ENCODE measurements at places on chromosomes 6 and 20. TPM values are rescaled to one million over a fixed set of nuclear protein-coding genes. Genes with fewer than 3 reads are reported as not detected.

DNA sequence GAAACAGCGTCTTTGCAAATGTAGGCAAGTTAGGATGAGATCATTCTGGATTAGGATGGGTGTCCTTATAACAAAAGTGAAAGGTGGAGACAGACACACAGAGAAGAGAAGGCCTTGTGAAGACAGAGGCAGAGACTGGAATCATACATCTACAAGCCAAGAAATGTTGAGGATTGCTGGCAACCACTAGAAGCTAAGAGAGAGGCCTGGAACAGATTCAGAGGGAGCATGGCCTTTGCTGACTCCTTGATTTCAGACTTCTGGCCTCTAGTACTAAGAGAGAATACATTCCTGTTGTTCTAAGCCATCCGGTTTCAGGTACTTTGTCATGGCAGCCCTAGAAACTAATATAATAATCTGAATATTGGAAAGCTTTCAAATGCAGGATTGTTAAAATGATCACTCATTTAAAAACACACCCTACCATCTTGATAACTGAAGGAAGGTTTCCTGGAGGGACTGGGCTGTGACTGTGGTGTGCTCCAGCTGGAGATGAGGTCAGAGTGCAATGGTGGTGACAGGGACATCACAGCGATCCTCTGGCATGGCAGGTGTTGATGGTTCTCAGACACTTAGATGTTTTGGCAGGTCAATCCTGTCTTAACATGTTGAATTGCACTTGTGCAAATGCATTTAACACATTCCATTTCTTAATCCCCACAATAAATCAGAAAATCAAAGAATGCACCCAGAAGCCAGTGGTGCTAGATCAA lies 25.1 kb downstream of the CD83 start:
- H3K4me3 ChIP-seq, result no peak overlapping the region
- DNase-seq, result no peak
- H3K27ac ChIP-seq, result no peak overlapping the region
- H3K36me3 ChIP-seq, result no peaks in the 10 kb centered on the region
- H3K4me1 ChIP-seq, result peaks cover 2% of the 10 kb centered on the region

- H3K4me1 ChIP-seq, result peaks cover 17% of the 10 kb centered on the region
- no peak overlapping the region for H3K4me3 ChIP-seq
- no peaks in the 10 kb centered on the region for H3K27me3 ChIP-seq
- peak; percentile 66 for DNase-seq
- H3K36me3 ChIP-seq, result no peaks in the 10 kb centered on the region
- H3K27ac ChIP-seq, result no peak overlapping the region
Observed at GRCh38 chr6:43096451-43097097, 20.5 kb downstream of the PTK7 start.

- H3K4me1 ChIP-seq, result 0 out of 2 replicates have a peak, but pooled peaks cover 2% of the 10 kb centered on the region
- H3K4me3 ChIP-seq, result no peak overlapping the region
- DNase-seq, result peak; percentile 81
- no peaks in the 10 kb centered on the region for H3K36me3 ChIP-seq
- H3K27me3 ChIP-seq, result no peaks in the 10 kb centered on the region
- no peak overlapping the region for H3K27ac ChIP-seq
Observed at GRCh38 chr6:87723170-87724078, 21.4 kb upstream of the AKIRIN2 start.

DNA sequence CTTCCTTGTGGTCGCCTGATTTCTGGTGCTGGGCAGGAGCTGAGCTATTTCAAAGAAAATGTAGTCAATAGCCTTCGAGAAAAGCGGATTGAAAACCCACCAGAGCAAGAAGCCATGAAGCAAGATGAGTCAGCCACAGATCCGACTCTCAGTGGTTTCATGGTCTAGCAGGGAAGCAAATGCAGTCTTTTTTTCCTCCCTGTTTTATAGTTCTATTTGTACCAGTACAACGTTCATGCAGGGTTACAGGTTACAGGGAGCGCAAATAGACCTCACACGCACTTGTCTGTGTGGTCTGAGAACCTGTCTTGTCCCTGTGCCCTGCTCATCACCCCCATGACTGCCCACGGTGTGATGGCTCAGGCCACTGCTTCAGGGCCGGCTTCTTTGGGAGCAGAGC lies 309.8 kb upstream of the SUPT3H start:
- DNase-seq, result no peak
- H3K4me3 ChIP-seq, result no peak overlapping the region
- no peaks in the 10 kb centered on the region for H3K27me3 ChIP-seq
- H3K36me3 ChIP-seq, result no peaks in the 10 kb centered on the region
- no peaks in the 10 kb centered on the region for H3K4me1 ChIP-seq
- no peak overlapping the region for H3K27ac ChIP-seq

GRCh38 chr6:170056278-170056711 lies 234.6 kb downstream of the DLL1 start:
- H3K27me3 ChIP-seq, result no peaks in the 10 kb centered on the region
- no peak for DNase-seq
- no peak overlapping the region for H3K4me3 ChIP-seq
- no peaks in the 10 kb centered on the region for H3K4me1 ChIP-seq
- H3K27ac ChIP-seq, result no peak overlapping the region
- peaks cover 7% of the 10 kb centered on the region for H3K36me3 ChIP-seq

- H3K4me3 ChIP-seq, result no peak overlapping the region
- peaks cover 5% of the 10 kb centered on the region for H3K4me1 ChIP-seq
- no peak overlapping the region for H3K27ac ChIP-seq
- no peaks in the 10 kb centered on the region for H3K36me3 ChIP-seq
- H3K27me3 ChIP-seq, result no peaks in the 10 kb centered on the region
Observed at GRCh38 chr6:34316431-34317171, 67.8 kb upstream of the SMIM29 start.

DNA sequence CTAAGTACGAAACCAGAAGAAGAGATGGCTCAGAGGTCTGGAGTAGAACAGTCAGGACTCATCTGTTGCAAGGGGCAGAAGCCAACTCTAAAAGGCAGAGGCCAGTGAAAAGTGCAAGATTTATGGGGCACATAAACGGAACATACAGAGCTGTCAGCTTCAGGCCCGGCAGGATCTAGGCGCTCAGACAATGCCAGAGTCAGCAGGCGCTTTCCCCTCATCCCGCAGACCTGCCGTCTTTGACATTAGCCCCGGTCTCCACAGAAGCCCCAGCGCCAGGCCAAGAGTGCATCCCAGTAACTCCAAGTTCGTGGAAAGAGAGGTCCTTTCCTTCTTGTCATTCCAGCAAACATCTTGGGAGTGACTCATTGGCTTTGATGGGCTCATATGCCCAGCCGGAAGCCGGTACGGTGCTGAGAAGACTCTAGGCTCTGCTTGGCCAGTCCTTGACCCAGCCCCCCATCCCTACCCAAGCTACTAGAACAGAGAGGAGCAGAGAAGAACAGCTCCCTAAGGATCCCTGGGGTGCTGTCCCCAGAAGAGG lies 260.9 kb downstream of the TAF4 start:
- H3K27me3 ChIP-seq, result peaks cover 2% of the 10 kb centered on the region
- H3K4me1 ChIP-seq, result no peaks in the 10 kb centered on the region
- no peak for DNase-seq
- no peak overlapping the region for H3K4me3 ChIP-seq

DNA sequence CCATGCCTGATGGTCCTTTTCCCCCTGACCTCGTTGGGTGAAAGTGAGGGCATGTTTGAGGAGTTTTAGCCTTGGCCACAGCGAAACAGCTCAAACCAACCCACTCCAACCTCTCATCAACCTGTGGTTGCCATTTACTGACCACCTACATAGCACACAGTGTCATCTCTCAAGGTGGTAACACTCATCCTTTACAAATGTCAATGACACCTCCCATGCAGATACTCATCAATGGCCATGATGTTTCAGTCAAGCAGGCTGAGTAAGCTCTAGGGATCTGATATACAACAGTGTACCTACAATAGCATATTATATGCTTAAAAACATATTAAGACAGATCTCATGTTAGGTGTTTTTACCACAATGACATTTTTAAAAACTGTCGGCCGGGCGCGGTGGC lies 9.3 kb downstream of the RRAGD start:
- no peak overlapping the region for H3K4me3 ChIP-seq
- H3K4me1 ChIP-seq, result peaks cover 10% of the 10 kb centered on the region
- H3K36me3 ChIP-seq, result no peaks in the 10 kb centered on the region
- no peak for DNase-seq

DNA sequence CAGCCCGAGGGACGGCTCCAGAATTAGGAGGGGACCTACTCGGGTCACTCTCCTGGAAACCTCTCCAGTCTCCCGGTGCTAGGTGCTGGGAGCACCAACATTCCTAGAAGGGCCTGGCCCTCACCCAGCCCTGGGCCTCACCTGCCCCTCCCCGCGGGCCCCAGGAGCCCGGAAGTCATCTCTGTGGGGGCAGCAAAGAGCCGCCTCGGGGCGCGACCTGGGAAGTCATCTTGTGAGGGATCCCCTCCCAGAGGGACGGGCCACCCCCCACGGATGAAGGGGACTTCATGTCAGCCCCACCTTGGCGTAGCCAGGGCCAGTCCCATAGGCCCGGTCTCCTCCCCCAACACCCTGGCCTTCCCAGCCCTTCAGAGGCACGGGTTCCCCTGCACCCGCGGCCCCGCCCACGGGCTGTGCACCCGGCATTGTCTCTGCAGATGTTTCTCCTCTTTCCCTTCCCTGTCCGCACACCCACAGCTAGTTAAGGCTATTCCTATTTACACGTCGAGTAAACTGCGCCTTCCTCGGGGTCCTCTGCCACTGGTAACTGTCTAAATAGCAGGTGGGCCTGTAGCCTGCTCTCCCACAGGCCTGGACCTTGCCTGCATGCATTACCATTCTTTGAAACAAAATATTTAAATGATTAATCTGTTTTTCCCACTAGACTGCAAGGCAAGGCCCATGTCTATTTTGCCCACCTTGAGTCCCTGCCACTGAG lies 896 bp upstream of the RNASET2 start:
- no peaks in the 10 kb centered on the region for H3K27me3 ChIP-seq
- no peak overlapping the region for H3K27ac ChIP-seq
- H3K36me3 ChIP-seq, result peaks cover 6% of the 10 kb centered on the region
- DNase-seq, result peak; percentile 55
- peak overlapping the region; percentile 68 for H3K4me3 ChIP-seq

DNA sequence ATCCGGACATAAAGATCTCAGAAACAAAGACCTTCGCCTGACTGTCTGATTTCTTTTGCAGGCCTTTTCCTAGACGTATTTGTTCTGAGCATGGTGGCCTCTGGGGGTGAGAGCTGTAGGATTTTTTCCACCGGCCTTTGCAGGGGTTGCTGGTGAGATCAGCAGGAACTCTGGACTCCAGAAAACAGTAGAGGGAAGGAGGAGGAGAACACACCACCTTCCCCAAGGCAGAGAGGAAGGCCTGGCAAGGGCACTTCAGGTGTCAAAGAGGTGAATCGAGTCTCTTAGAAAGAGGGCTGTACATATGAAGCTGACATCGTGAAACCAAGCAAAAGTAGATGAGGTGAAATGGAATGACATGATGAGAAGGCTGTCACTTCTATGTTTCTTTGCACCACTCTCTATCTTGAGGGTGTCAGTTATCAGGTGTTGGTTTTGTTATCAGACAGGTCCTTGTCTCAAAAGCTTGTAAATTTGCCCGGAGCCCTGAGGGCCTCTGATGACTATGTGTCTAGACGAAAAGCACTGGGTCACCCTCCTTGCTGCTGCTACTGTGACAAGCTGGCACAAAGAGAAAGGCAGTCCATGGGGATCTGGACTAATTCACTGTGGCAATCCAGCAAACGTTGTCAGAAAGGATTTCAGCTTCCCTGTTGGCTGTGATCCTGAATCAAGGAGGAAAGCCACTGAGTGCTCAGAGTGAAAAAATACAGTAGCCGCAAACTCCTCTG lies 91.3 kb upstream of the MAP3K7 start:
- H3K4me1 ChIP-seq, result peaks cover 6% of the 10 kb centered on the region
- DNase-seq, result no peak
- H3K36me3 ChIP-seq, result no peaks in the 10 kb centered on the region

GRCh38 chr6:153476243-153476642 lies 345.2 kb upstream of the RGS17 start:
- DNase-seq, result no peak
- no peaks in the 10 kb centered on the region for H3K4me1 ChIP-seq
- H3K4me3 ChIP-seq, result no peak overlapping the region
- no peaks in the 10 kb centered on the region for H3K27me3 ChIP-seq

GRCh38 chr6:38599261-38599660 lies 40.5 kb downstream of the BTBD9 start:
- H3K4me1 ChIP-seq, result no peaks in the 10 kb centered on the region
- no peak for DNase-seq
- no peak overlapping the region for H3K27ac ChIP-seq
- no peaks in the 10 kb centered on the region for H3K27me3 ChIP-seq
- H3K4me3 ChIP-seq, result no peak overlapping the region
- H3K36me3 ChIP-seq, result no peaks in the 10 kb centered on the region

DNA sequence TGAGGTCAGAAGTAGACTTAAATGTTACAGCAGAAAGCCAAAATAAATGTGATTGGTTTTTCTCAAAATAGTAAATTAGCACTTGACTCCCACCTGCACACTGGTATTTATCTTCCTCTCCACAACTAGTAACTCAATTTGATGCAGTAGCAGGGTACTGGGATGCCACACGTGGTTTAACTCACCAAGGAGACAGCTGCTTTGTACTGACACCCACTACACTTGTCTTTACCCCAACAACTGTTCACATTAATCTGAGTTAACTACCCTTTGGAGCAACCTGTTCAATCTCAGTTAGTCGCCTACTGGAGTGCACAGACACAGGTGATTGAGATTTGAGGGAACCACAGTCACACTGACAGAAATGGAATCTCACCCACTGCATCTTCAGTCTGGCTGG lies 242.1 kb downstream of the PRKN start:
- no peaks in the 10 kb centered on the region for H3K36me3 ChIP-seq
- no peak overlapping the region for H3K4me3 ChIP-seq
- no peaks in the 10 kb centered on the region for H3K27me3 ChIP-seq

The MOG gene
- 0.55 TPM for total RNA-seq

The PREX1 gene
- 5.4 TPM for total RNA-seq
